ENCODE measurements at places on chromosomes 7 and 10. TPM values are rescaled to one million over a fixed set of nuclear protein-coding genes. Genes with fewer than 3 reads are reported as not detected.

LYZL1 gene
- total RNA-seq = not detected

PTF1A gene
- not detected for total RNA-seq

DNA sequence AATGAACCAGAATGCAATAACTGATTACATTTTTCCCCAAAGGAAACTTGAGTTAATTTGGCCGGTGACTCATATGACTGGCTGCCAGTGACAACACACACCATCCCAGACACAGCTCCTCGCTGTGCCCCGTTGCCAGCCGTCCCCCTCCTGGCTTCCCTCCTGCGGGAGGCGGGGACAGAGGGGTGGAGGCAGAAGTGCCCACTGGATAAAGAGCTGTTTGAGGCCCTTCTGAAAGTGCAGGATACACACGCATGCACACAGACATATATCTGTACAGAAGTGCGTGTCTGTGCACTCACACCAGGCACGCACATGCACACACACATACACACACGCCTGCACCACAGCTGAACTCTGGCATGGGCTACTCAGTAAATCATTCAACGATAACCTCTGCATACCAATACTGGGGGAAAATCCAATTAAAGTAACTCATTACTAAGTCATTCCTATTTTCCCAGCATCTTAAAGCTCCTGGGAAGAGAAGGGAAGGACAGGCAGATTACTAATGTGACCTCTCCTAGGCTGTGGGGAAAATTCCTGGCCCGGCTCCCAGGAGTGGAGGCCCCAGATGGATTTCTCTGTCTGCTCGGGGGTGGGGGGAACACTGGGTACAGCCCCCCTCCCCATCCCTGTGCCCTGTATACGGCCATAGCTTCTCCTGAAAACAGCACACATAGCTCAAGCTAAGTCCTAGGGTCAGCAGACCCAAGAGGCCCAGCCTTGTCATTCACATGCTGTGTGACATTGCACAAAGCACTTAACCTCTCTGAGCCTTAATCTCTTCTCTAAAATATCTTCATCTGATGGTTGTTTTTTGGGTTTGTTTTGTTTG, 52.3 kb upstream of the MYL10 start:
- DNase-seq = no peak

DNA sequence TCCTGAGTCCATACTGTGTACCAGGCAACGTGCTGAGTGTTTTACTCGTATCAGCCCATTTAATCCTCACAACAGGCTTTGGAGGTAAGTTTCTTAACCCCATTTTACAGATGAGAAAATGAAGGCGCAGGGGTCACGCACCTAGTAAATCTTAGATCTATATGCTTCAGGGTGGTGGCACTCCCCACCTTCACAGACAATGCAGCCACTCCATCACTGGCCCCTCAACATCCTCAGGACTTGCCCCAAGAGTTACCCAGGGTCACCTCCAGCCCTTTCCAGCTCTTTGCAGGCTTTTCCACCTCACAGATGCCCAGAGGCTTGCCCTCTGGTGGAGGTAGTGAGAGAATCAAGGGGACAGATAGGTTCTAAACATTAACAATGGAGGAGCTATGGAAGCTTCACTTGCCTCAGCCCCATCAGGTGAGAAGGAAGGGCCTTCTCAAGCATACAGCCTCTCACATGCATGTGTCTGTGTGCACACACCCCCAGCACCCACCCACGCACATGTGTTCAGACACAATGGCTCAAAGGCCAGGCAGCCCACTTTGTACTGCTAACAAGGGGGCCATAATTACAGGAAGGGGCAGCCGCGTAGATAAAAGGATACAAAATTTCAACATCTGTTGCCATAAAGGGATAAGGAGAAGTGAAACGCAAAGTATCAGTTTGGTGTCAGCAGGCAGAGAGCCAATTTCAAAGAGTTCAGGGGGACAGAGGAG, 29.1 kb downstream of the DPCD start:
- DNase-seq = no peak

DNA sequence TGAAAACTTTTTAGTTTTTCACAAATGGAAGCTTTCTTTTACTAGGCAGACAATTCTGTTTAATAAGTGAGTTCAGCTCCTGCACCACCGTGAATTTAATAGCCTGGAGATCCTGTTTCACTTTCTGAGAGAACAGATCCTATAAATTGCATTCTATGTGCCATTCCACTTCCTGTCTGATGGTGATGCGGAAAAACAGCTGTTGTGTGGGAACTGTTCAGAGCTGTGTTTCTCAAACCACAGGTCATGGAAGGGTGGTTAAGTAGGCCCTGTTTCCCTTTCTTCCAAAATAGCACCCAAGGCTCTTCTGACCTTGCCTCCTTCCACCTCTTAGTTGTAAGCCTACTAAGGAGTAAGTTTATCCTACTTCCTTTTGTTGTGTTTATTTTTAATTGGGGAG, 97.2 kb upstream of the DKK1 start:
- DNase-seq = no peak
